ENCODE measurements at places on chromosomes 1 and 21. TPM values are rescaled to one million over a fixed set of nuclear protein-coding genes. Genes with fewer than 3 reads are reported as not detected.

GRCh38 chr21:33126569-33126968, 56.6 kb downstream of the OLIG1 start:
- H3K27me3 ChIP-seq: peaks cover 16% of the 10 kb centered on the region
- peaks cover 11% of the 10 kb centered on the region for H3K4me1 ChIP-seq
- H3K36me3 ChIP-seq: no peaks in the 10 kb centered on the region
- DNase-seq: no peak
- no peak overlapping the region for H3K4me3 ChIP-seq

GRCh38 chr21:33278721-33279120, 12.6 kb downstream of the IL10RB start:
- H3K4me1 ChIP-seq: no peaks in the 10 kb centered on the region
- no peak for DNase-seq
- no peak overlapping the region for H3K4me3 ChIP-seq
- no peak overlapping the region for H3K27ac ChIP-seq

- no peaks in the 10 kb centered on the region for H3K4me1 ChIP-seq
- no peaks in the 10 kb centered on the region for H3K27me3 ChIP-seq
- H3K36me3 ChIP-seq: no peaks in the 10 kb centered on the region
- H3K27ac ChIP-seq: no peak overlapping the region
- H3K4me3 ChIP-seq: no peak overlapping the region
Measured at GRCh38 chr1:29754573-29755375, 518.5 kb downstream of the PTPRU start.

DNA sequence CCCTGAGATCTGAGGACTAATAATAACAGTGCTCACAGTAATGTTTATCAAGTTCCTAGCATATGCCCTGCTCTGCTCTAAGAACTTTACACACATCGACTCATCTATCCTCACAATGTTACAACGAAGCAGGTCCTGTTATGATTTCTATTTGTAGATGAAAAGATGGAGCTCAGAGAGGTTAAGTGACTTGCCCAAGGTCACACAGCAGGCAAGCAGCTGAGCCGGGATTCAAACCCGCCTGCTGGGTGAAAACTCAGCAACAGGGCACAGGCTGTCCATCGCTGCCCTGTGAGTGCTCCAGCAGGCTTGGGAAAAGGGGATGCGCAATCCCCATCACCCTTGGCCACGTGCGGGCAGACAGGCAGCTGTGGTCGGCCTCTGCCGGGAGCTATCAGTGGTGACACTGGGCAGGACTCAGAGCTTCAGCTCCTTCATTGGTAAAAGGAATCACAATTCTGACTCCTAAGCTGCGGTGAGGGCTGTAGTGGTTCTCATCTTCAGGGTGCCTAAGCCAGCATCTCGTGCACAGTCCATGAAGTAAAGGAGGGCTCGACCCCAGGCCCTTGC, 173.3 kb upstream of the KLHDC7A start:
- no peak for DNase-seq
- H3K27ac ChIP-seq: no peak overlapping the region
- H3K4me1 ChIP-seq: no peaks in the 10 kb centered on the region
- H3K36me3 ChIP-seq: no peaks in the 10 kb centered on the region
- peaks cover 6% of the 10 kb centered on the region for H3K27me3 ChIP-seq
- no peak overlapping the region for H3K4me3 ChIP-seq

- H3K4me1 ChIP-seq: no peaks in the 10 kb centered on the region
- H3K27ac ChIP-seq: no peak overlapping the region
- no peaks in the 10 kb centered on the region for H3K36me3 ChIP-seq
- H3K4me3 ChIP-seq: no peak overlapping the region
- H3K27me3 ChIP-seq: peaks cover 12% of the 10 kb centered on the region
Measured at GRCh38 chr1:3015744-3016143, 5.5 kb upstream of the ACTRT2 start.

DNA sequence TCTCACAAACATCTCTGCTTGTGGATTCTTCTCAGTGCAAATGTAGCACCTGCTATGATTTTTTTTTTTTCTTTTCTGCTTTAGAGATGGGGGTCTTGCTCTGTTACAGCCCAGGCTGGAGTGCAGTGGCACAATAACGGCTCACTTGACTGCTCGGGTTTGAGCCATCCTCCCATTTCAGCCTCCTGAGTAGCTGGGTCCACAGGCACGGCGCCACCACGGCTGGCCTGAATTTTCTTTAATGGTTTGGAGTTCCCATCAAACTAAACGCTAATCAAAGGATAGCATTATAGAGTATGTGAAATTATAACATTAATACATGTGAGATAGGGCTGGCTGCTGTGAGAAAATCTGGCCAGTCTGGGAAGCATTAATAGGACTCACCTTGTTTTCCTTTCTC, 7.2 kb upstream of the PTGER3 start:
- peaks cover 4% of the 10 kb centered on the region for H3K4me1 ChIP-seq
- peaks cover 3% of the 10 kb centered on the region for H3K27me3 ChIP-seq
- DNase-seq: no peak
- H3K4me3 ChIP-seq: no peak overlapping the region
- peaks cover 5% of the 10 kb centered on the region for H3K36me3 ChIP-seq

DNA sequence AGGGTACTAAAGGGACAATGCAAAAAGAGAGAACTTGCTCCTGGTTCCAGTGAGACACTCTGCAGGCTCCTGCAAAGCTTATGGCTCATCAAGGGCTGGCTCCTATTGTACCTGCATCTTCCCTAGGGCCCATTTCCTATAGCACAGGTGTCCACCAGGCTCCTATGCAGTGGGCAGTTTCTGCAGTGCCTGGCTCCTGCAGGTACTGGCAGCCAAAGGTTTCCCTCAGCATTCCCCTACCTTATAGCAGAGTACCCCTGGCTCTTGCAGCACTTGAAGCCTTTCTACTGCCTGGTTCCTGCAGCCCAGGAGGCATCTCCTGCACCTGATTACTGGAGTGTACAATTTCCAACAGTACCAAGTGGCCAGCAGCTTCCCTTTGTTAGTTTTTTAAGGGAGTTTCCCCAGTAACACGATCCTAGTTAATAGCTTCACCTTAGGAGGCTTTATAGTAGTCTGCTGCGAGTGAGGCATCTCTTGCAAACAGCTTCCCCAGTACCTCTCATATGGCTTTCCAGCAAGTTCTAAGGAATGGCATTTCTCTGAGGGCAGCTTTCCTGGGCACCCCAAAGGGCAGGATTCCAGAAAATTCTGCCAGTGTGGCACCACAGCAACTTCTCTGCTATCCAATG, 141.7 kb downstream of the DENND1B start:
- H3K4me3 ChIP-seq: no peak overlapping the region
- peaks cover 2% of the 10 kb centered on the region for H3K36me3 ChIP-seq

- no peak for DNase-seq
- H3K27ac ChIP-seq: no peak overlapping the region
- H3K4me1 ChIP-seq: no peaks in the 10 kb centered on the region
Measured at GRCh38 chr1:192378276-192378675, 61.5 kb downstream of the RGS21 start.

GRCh38 chr1:68213843-68214242, 18.5 kb downstream of the WLS start:
- no peak overlapping the region for H3K27ac ChIP-seq
- H3K27me3 ChIP-seq: no peaks in the 10 kb centered on the region
- no peak overlapping the region for H3K4me3 ChIP-seq
- no peak for DNase-seq

DNA sequence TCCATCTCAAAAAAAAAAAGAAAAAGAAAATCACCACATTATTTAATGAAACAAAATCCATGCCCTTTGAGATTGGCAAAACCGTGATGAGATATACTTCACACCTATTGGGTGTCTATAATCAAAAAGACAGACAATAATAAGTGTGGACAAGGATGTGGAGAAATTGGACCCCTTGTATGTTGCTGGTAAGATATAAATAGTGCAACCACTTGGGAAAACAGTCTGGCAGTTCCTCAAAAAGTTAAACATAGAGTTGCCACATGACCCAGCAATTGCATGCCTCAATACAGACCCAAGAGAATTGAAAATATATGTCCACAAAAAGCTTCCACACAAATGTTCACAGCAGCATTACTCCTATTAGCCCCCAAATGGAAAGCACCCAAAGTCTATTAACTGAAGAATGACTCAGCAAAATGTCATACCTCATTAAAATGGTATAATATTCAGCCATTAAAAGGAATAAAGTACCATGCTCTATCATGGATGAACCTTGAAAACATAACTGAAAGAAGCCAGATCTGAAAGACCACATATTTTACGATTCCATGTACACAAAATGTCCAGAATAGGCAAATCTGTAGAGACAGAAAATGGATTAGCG, 24.3 kb downstream of the LMOD1 start:
- H3K4me1 ChIP-seq: no peaks in the 10 kb centered on the region
- no peak for DNase-seq
- H3K27ac ChIP-seq: no peak overlapping the region
- peaks cover 19% of the 10 kb centered on the region for H3K27me3 ChIP-seq
- H3K4me3 ChIP-seq: no peak overlapping the region

DNA sequence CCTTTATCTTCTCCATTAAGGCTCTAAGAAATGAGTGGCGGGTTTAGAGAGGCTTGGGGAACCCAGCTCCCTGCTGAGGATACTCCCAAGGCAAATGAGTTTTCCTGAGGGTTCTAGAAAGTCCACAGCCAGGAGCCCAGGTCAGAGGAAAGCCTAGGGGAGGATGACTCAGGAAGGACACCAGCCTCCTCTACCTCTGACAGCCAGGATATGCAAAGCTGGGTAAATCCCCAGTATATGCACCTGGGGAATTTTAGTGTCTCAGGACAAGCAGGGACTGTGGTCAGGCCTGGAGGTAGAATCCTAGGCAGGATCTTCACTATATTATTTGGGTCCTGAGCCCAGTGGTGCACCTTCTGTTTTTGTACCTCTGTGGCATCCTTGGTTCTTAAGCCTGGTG, 23.5 kb upstream of the WNT4 start:
- DNase-seq: no peak
- peaks cover 14% of the 10 kb centered on the region for H3K27me3 ChIP-seq
- no peaks in the 10 kb centered on the region for H3K36me3 ChIP-seq

GRCh38 chr1:230030122-230030821, 36.8 kb upstream of the GALNT2 start:
- peaks cover 29% of the 10 kb centered on the region for H3K4me1 ChIP-seq
- peaks cover 10% of the 10 kb centered on the region for H3K27me3 ChIP-seq
- H3K36me3 ChIP-seq: no peaks in the 10 kb centered on the region
- DNase-seq: no peak
- no peak overlapping the region for H3K4me3 ChIP-seq

- H3K36me3 ChIP-seq: no peaks in the 10 kb centered on the region
- no peak for DNase-seq
- no peaks in the 10 kb centered on the region for H3K4me1 ChIP-seq
- peaks cover 4% of the 10 kb centered on the region for H3K27me3 ChIP-seq
Measured at GRCh38 chr1:56297208-56297607, 282.2 kb downstream of the PLPP3 start.

GRCh38 chr21:38989745-38990423, 184.2 kb downstream of the ETS2 start:
- H3K36me3 ChIP-seq: no peaks in the 10 kb centered on the region
- no peak overlapping the region for H3K4me3 ChIP-seq
- peaks cover 35% of the 10 kb centered on the region for H3K4me1 ChIP-seq
- no peak overlapping the region for H3K27ac ChIP-seq
- H3K27me3 ChIP-seq: peaks cover 55% of the 10 kb centered on the region

DNA sequence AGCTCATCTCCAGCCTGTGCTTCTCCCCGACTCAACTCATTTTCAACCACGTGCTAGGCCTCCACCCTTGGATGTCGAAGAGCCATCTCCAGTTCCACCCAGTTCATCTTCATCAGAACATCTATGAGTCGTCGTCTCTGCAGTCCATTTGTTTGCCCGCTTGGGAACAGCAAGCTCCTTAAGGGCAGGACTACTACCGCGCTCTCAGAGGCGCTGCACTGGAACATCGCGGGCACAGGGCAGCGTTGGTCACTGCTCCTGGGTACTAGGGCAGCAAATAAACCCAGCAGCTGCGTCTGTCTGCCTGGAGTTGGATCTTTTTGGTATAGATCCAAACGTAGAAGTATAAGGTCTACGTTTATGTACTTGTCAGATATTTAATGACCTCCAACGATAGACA, 478 bp upstream of the PRDM2 start:
- H3K4me1 ChIP-seq: peaks cover 43% of the 10 kb centered on the region
- H3K36me3 ChIP-seq: peaks cover 12% of the 10 kb centered on the region
- H3K27ac ChIP-seq: peak overlapping the region; percentile 26
- DNase-seq: no peak
- H3K4me3 ChIP-seq: peak overlapping the region; percentile 68
- no peaks in the 10 kb centered on the region for H3K27me3 ChIP-seq

- no peak for DNase-seq
- no peak overlapping the region for H3K4me3 ChIP-seq
Measured at GRCh38 chr1:173210716-173211231, 3.6 kb upstream of the TNFSF4 start.

DNA sequence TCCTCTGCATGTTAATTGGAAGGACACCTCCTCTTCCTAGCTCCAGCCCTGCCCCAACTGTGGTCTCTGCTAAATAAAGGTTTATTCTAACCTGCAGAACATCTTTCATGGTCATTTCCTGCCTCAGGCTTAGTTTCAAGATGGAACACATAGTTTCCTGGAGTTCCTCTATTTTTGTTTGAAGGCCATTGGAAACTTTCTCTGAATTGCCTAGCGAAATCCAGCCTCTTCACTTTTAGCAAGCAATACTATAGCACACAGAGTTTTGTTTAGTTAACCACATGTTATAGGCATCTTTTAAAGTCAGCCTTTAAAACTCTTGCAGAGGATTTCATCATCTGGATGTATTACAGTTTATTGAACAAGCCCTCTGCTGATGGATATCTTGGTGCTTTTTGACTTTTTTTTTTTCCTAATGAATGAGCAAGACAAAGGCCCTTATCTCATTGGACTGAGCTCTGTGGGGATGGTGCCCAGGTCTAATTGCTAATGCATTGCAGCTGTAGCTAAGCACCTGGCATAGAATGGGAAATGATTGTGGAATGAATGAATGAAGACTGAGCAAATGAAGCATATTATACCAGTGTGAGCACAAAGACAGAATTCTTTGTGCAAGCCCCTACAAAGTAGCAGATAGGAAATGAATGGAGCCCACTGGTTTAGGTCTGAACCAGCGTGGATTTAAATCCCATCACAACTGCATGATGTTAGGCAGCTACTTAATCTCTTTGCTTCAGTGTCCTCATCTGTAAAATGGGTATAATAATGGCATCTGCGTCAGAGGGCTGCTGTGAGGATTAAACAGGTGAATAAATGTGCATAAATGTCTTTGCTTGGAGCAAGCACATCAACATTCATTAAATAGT, 641 bp upstream of the CFAP107 start:
- peaks cover 25% of the 10 kb centered on the region for H3K36me3 ChIP-seq
- peaks cover 18% of the 10 kb centered on the region for H3K4me1 ChIP-seq
- H3K4me3 ChIP-seq: peak overlapping the region; percentile 52
- peaks cover 46% of the 10 kb centered on the region for H3K27me3 ChIP-seq
- H3K27ac ChIP-seq: peak overlapping the region; percentile 61

- peaks cover 9% of the 10 kb centered on the region for H3K27me3 ChIP-seq
- H3K4me1 ChIP-seq: no peaks in the 10 kb centered on the region
- no peaks in the 10 kb centered on the region for H3K36me3 ChIP-seq
- H3K27ac ChIP-seq: no peak overlapping the region
- no peak for DNase-seq
- no peak overlapping the region for H3K4me3 ChIP-seq
Measured at GRCh38 chr1:201216395-201217085, 25.9 kb downstream of the IGFN1 start.

GRCh38 chr21:39053126-39053525, 130.1 kb downstream of the PSMG1 start:
- DNase-seq: no peak
- H3K4me3 ChIP-seq: no peak overlapping the region
- no peaks in the 10 kb centered on the region for H3K36me3 ChIP-seq

GNB1 gene
- total RNA-seq: 418 TPM

FMO2 gene
- total RNA-seq: not detected

FAM78B gene
- total RNA-seq: 0.79 TPM

STYXL2 gene
- 0.24 TPM for total RNA-seq

LRRC38 gene
- not detected for total RNA-seq

GRIK3 gene
- not detected for total RNA-seq

CD52 gene
- total RNA-seq: 245 TPM

GRHL3 gene
- total RNA-seq: 2.0 TPM

CFAP410 gene
- 14.5 TPM for total RNA-seq

SCCPDH gene
- 20.7 TPM for total RNA-seq

C1orf56 gene
- total RNA-seq: 3.1 TPM
